Stimulated activated CD8-positive, alpha-beta memory T cell treated with anti-CD3 and anti-CD28 coated beads, Interleukin-4, amount 100 ng/mL, for 1 hour (primary cell): ENCODE measurements at places on chromosomes 11 and 22.
A peak's percentile ranks its signal among the peaks of the same experiment; 100 is the strongest.

DNA sequence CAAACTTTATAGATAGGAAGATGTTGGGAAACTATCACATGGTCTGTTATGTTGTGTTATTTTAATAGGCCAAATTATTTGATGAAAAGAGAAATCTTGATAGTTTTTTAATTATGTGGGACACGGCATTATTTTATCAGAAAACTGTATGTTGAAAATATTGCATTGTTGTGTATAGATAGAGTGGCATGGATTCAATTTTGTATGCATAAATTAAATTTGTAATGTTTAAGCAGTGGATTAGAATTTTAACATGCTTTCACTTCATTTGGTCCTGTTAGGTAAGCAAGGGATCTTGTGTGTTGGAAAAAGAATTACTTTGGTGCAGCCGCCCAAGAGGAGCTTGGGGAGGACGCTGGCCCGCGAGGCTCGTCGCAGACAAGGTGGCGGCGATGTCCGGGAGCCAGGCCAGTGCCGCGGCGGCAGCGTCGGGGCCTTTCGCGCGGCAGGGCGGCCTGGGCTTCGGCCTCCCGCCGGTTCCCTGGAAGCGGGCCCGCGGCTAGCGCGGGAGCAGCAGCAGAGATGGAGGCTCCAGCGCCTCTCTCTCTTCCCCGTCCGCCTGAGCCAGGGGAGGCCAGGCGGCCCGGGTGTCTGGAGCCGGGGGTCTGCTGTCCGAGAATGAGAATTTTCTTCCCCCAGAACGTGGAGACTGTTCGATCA, 82.7 kb downstream of the GGT1 start:
- DNase-seq = no peak

DNA sequence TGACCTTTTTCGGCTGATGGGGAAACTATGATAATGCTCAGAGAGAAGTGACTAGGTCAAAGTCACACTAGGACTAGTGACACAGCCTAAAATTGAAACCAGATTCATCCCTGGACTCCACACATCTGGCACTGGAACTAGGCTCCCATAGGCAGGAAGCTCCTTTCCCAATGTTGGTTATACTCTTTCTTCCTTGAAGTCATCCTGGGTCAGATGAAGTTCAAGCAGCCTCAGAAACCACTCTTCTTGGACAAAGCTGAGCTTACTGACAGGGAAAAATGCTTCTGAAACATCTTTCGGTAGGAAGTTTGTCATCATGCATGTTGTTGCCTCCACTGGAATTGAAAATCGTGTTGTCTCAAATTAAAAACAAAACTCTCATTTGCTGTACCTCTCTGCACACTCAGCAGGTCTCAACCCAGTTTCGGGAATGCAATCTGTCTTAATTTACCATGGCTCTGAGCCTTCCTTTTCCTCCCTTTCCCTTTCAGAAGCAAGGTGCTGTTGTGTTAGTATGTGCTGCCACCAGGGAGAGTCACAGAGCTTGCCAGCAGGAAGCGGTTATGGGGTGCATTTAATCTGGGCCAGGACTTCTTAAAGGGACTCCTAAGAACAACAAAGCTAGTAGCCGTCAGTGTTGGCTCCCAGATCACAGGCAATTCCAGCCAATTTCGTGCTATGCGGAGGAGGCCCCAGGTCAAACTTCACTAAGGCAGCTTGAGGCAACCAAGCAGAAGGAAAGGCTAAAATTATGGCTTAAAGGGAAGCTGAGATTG, 384.8 kb downstream of the TENM4 start:
- no peak for DNase-seq

DNA sequence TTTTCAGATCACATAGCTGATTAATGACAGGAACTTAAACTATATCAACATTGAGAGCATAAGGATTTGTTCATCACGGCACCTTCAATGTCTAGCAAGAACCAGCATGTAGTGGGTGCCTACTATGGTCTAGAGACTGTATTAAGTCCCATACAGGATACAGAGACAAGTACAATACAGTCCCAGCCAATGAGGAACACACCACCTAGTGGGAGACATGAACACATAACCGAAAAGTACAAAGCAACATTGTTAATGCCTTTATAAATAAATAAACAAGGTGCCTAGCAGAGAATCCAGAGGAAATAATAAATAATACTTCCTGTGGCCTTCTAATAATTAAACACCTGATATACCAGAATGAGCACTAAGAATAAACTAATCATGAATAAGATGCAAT, 87.7 kb upstream of the OPCML start:
- DNase-seq = no peak

DNA sequence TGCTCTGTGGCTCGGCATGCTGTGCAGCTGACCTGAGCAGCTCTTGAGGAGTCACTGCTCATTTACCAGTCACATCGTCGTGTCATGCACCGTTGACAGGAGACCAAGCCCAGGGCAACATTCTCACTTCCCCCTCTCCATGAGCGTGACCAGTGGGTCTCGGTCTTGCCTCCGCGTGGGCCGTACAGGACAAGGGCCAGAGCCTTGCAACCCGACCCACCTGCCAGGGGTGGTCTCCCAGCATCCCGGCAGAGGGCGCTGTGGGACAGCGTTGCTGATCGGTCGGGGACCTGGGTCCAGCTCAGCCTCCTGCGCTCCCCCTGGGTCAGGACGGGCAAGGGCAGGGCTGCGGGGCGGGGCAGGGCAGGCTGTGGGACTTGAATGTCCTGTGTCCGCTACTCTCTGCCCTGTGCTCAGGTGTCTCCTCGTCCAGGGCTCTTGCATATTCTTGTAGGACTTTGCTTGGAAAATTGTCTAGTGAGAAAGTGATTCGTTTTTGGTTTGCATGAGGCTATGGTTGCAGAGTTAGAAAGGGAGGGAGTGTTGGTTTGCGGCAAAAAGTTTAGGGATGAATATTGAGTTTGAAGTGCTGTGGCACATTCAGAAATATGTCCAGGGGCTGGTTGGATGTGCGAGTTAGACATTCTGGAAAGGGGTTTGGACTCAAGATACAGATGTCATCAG, 16.2 kb downstream of the EIF4G2 start:
- DNase-seq = peak; percentile 70

- DNase-seq = no peak
These were observed 23.0 kb downstream of the KCNE3 start for GRCh38 chr11:74444173-74444826.
